Caudate nucleus (tissue), 63 donors: ENCODE measurements at places on chromosomes 3 and 15.

GRCh38 chr3:65101450-65101849 lies 413.6 kb upstream of the ADAMTS9 start:
- DNase-seq = no peak

- DNase-seq = peak; percentile 5
Observed at GRCh38 chr3:78737988-78738387, 1029.8 kb downstream of the ROBO1 start.

GRCh38 chr3:52014613-52015012 lies 18.9 kb upstream of the RPL29 start:
- no peak for DNase-seq

- DNase-seq = no peak
Observed at GRCh38 chr3:13110678-13111116, 37.5 kb upstream of the IQSEC1 start.

- no peak for DNase-seq
Observed at GRCh38 chr3:185316740-185317412, 46.1 kb upstream of the MAP3K13 start.

- DNase-seq = no peak
Observed at GRCh38 chr3:37668431-37668817, 193.3 kb upstream of the CTDSPL start.

- peak; percentile 35 for DNase-seq
Observed at GRCh38 chr3:56878074-56878473, 76.3 kb upstream of the ARHGEF3 start.

DNA sequence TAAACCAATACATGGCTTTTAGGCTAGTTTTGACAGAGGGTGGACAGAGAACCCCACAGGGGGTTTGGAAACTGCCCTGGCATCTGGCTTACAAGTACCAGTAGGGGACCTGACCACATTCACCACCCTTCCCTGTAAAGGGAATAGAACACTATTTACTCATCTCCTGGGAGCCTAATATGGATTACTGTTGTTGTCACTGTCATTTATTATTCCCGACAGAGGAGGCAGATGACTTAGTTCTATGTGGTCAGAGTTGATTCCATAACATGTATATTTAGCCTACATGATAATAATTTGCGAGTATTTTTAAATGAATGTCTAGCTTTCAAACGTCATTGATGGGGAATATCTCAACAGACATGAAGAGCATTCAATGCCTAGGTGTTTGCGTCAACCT lies 15.9 kb downstream of the ZBTB38 start:
- no peak for DNase-seq

GRCh38 chr3:30977592-30977991 lies 83.1 kb upstream of the GADL1 start:
- DNase-seq = no peak

DNA sequence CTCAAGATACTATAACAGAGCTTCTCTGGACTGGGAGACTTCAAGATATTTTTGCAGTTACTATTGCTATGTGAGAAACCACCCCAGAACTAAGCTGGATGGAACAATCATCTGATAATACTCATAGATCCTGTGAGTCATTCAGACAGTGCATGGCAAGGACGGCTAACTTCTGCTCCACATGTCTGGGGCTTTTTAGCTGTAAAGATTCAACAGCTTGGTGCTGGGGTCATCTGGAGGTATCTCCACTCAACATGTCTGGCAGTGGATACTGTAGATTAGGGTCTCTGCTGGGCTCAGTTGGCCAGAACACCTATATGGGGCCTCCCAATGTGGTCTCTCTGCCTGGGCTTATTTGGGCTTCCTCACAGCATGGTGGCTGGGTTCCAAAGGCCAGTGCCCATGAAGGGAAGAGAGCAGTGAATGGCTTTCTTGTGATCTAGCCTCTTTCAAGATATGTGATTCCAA lies 117.3 kb upstream of the SLC7A14 start:
- no peak for DNase-seq

DNA sequence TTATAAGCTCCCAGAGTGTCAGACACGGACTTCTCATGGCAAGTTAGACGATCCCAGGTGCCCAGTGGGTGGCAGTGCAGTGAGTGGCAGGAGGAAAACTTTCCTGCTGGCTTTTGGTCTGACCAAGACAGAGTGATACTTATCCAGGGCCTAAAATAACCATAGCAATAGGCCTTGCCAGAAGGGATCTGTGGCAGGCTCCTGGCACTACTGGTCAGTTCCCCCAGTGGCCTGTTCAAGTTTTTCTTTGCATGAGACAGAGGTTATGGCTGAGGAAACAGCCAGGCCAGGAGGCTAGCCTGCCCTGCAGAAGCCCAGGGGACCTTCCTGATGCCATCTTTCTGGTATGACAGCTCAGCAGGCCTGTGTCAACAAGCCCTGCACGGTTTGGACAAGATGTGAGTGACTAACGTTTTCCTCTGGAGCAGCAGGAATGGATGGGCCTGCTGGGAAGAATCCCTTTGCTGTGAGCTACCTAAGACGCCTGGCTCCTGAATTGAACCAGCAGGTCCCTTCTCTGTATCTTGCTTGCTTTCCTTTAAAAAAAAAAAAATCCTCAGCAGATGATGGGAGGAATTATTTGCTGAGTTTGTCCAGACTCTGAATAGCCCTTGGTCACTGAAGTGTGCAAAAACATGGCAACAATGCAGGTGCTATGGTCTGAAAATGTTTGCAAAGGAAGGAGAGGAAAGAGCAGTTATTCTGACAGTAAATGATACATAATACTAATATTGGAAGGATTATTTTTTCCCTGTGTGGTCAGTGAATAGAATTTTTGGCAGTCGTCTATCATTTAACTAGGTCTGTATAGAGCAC lies 18.0 kb downstream of the SCG5 start:
- no peak for DNase-seq

GRCh38 chr15:82186719-82187406 lies 75.7 kb downstream of the EFL1 start:
- no peak for DNase-seq

GRCh38 chr15:90872486-90873184 lies 4.2 kb downstream of the FURIN start:
- DNase-seq = no peak

DNA sequence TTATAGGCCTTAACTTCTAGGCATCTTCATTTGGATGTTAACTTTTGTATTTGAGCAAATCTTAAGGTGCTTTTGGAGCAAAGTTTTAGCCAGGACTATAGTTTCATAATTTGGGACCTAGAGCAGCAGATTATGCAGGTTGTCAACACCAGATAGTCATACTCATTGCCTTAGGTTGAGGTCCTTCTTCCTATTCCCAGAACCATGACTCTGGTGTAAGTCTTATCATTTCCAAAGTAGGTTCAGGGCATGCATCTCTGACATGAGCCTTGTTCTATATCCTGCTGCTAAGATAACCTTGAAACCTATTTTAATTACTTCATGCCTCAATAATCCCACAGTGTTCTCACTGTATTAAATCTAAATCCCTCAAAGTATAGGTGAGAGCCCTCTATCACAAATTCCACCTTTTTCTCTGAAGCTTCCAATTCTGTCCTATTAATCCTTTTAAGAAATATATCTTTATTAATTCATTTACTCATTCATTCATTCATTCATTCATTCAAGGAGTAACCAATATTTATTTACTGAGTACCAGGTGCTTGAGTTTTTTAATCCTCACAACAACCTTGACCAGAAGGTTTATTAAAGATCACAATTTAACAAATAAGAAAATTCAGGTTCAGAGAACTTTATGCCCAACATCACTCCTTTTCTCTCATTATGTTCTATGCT lies 2.7 kb upstream of the FNDC3B start:
- no peak for DNase-seq

GRCh38 chr3:111434941-111435622 lies 106.9 kb upstream of the CD96 start:
- DNase-seq = no peak

GRCh38 chr15:25170113-25170731 lies 215.4 kb downstream of the SNRPN start:
- no peak for DNase-seq
